Central memory CD4-positive, alpha-beta T cell (primary cell): ENCODE measurements at places on chromosomes 1 and 21.

- DNase-seq, result no peak
These were observed 15.2 kb downstream of the DOP1B start for GRCh38 chr21:36171741-36172331.

GRCh38 chr1:147834181-147834580 lies 68.4 kb upstream of the GJA8 start:
- no peak for DNase-seq

- no peak for DNase-seq
These were observed 3.3 kb downstream of the NCMAP start for GRCh38 chr1:24558902-24559791.

DNA sequence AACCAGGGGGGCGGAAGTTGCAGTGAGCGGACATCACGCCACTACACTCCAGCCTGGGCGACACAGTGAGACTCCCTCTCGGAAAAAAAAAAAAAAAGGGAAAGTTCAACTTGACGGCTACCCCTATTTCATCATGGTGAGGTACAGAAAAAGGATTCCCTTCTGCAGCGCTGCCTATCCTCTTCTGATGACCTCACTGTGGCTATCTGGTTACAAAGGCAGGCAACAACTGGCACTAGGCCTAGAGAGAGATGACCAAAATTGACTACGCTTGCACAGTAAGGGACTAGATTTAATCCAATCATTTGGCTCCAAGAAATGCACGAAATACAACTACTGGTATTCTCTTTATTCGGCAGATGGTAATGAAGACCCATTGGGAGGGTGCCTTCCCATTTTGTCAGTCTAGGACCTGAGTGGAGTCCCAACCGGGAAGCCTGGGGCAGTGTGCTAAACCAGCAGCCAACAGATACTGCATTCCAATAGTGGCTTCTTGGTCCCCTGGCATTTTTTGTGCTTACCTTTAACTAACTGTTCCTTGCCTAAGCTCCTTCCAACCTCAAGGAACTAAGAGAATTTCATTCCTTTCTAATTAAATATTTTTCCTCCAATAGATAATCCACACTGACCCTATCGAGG lies 36.6 kb downstream of the ITPKB start:
- DNase-seq, result no peak

DNA sequence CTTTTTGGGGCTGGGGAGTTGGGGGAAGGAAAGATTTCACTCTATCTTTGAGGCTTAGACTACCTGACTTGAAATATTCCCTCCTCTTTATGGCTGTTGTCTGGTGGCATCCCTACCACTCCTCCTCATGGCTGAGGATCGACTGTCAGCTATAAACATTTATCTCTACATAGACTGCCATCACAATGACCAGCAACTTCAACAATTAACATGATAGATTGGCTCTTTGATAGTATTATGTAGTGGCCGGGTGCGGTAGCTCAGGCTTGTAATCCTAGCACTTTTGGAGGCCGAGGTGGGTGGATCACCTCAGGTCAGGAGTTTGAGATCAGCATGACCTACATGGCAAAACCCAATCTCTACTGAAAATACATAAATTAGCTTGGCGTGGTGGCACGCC lies 72.4 kb downstream of the GABPA start:
- no peak for DNase-seq

- DNase-seq, result no peak
These were observed 12.6 kb upstream of the NTPCR start for GRCh38 chr1:232937741-232938375.

DNA sequence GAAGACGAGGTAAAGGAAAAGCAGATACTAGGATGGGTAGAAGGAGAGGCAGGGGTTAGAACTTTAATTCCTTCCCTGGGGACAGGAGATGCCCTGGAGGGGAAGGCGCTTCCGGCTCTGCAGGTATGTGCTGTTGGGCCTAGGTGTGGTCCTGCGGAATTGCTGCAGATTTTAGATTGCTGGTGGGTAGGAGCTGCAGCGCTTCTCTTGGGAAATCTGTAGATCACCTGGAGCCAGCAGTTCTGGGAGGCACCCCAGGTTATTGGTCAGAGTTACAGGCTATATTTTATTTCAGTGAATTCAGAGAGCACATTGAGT lies 1.1 kb downstream of the MGST3 start:
- DNase-seq, result no peak

GRCh38 chr1:46749921-46750404 lies 31.0 kb upstream of the EFCAB14 start:
- no peak for DNase-seq

GRCh38 chr1:222586842-222587241 lies 2.9 kb downstream of the TAF1A start:
- no peak for DNase-seq

- DNase-seq, result no peak
These were observed 9.3 kb downstream of the PODN start for GRCh38 chr1:53071167-53071865.
